ENCODE measurements at places on chromosomes 12 and 14. TPM values are rescaled to one million over a fixed set of nuclear protein-coding genes. Genes with fewer than 3 reads are reported as not detected.

RFX4 gene
- not detected for total RNA-seq

DNA sequence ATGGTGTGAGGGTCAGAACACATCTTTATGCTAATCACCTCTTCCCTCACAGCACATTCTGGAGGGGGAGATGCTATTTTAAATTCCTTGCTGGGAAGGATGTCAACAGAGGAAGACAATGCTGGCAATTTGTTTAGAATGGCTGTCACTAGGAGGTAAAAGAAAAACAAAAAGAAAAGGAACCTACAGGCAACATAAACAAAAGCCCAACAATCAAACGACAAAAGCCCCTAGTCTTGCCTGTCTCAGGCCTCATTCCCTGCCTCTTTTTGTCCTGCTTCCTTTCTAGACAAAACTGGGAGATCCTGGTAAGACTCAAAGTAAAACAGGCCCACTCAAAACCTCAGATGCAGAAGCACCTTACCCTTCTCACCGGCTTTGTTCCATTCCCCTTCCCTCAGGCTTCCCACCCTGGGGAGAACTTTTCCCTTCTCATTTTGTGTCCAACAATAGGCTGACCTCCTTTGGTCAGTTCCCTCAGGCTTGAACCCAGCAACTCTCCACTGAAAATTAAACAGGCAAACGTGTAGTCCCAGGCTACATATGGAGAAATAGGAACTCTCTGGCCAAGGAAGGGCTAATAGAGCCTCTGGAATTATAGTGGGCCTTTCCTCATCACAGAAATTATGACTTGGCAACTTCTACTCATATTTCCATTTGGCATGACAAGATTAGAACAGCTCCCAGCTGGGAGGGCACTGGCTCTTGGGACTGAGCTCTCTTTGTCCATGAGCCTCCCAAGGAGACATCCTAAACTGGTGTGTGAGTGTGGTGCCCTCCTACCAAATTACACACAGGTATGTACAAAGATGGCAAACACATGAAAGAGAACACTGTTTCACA lies 193.0 kb downstream of the MON2 start:
- no peak for DNase-seq

INSM2 gene
- not detected for total RNA-seq

DNA sequence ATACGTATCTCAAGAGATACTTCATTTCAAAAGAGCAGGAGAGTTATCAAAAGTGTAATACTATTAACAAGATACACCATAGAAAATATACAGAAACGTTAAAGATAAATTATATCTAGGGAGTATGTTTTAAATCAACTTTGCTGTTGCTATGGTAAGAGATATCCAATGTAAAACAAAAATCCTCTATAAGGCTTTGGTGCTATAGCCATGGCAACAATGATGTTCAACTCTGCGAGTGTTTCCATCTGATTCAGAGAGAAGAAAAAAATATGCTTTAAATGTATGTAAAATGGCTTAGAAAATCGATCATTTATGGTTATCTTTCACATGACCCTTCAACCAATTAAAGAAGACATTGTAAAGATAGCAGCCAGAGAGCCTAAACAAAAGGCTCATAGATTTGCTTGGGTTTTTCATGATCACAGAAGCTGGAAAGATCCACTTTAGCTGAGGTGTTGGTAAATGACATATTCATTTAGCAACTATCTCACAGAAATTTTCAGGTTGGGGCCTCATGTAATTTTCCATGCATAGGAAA lies 387.0 kb upstream of the GARIN6 start:
- no peak for DNase-seq

RPL10L gene
- not detected for total RNA-seq

GRCh38 chr12:40999210-40999609 lies 188.9 kb upstream of the PDZRN4 start:
- DNase-seq, result no peak

DNA sequence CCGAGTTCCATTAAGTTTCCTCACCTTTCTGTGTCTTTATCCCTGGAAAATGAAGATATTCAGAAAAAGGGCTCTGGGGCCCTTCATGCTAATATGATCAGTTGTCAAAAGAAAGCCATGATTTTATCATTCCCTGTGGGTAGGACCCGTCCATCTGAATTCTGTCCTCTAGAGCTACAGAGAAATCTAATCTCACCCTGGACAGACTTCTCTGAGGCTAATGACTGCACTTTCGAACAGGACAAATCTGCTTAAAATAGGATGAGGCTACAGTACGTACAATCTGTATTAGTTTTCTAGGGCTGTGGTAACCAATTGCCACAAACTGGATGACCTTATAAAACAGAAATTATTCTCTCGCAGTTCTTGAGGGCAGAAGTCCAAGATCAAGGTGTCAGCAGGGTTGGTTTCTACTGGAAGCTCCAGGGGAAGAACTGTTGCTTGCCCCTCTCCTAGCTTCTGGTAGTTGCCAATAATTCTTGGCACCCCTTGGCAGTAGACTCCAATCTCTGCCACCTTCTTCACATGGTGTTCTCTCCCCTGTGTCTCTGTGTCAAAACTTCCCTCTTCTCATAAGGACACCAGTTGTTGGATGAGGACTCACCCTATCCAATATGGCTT lies 1.3 kb downstream of the AK7 start:
- DNase-seq, result no peak

DNA sequence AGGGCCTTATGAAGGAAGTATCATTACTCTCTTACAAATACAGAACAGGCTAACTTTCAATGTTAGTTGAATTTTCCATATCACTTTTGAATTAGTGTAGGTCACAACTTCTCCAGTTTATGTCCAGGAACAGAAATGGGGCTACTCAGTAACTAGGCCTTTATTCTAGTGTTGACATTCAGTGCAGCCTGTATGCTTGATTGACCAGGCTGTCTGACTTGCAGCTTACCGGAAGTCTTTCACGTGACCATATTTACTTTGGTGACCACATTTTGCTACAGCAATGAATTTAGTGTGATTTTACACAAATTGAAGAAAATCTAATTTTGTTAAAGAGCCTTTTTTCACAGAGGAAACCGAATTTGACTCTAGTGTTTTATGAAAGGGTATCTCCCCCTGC lies 12.4 kb downstream of the MTERF2 start:
- DNase-seq, result no peak

DNA sequence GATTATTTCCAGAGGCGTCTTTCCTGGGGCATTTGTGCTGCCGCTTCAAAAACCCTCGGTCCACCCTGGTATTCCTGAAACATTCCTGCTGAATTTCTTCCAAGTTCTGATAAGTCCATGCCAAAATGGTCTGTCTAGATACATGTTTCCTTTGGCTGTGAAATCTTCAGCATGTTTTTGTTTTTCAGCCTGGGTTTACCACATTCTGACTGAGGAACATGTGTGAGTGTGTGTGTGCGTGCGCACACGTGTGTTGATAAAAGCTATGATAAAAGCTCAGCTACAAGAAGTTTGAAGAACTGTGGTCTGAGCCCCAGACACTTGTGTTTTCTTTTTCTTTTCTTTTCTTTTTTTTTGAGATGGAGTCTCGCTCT lies 22.4 kb downstream of the ANKRD9 start:
- no peak for DNase-seq

NEUROD4 gene
- not detected for total RNA-seq

DNA sequence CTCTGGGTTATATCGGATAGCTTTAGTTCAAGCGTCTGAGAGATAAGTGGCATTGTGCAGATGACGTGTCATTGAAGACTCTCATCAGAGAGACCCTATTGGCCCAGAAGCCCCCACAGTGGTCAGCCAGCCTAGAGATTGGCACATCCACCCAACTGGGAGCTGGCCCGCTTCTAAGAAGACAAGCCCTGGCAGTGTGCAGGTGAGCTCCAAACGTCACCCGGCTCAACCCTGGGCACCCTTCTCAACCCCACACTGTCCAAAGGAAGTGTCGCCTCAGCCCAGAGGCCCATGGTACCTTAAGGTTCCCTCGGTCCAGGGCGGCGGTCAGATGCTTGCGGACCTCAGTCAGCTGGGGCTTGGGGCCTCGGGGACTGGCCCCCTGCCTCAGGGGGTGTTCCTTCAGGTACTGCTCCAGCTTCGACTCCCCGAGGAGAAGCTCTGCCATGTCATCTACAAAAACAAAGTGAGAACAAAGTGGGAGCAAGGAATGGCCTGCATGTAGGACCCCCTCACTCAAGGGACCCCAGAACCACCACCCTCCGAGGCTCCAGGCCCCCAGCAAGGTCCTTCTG lies 30.3 kb downstream of the TTC7B start:
- no peak for DNase-seq

EML1 gene
- total RNA-seq, result 42.2 TPM

DNA sequence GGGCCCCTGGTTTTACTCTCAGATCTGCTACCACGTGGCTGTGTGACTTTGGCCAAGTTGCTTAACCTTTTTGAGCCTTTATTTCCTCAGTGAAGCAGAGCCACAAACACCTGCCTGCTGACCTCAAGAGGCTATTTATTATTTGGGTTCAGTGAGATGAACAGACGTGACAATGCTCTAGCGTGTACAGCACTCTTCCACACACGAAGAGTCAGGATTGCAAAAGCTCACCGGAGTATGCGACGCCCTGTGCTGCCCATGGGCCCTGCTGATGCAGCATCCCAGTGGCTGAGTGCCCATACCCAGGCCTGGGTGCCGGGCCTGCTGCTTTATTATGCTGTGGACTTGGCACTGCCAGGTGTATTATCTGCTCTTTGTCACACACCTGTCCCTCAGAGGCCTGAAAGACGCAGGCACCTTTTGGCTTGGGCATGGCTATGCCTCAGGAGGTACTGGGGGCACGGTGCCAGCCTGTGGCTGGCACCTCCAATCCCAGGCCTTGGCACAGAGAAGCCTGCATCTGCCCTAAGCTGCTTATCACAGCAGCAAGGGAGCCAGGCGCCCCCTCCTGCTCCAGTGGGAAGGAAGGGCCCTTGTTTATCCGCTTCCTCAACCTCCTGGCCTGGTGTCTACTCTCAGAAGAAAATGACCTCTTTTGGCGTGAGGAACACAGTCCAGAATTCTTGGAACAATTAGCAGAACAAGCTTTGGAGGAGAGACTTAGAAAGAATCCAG lies 22.3 kb upstream of the TC2N start:
- DNase-seq, result no peak

DNA sequence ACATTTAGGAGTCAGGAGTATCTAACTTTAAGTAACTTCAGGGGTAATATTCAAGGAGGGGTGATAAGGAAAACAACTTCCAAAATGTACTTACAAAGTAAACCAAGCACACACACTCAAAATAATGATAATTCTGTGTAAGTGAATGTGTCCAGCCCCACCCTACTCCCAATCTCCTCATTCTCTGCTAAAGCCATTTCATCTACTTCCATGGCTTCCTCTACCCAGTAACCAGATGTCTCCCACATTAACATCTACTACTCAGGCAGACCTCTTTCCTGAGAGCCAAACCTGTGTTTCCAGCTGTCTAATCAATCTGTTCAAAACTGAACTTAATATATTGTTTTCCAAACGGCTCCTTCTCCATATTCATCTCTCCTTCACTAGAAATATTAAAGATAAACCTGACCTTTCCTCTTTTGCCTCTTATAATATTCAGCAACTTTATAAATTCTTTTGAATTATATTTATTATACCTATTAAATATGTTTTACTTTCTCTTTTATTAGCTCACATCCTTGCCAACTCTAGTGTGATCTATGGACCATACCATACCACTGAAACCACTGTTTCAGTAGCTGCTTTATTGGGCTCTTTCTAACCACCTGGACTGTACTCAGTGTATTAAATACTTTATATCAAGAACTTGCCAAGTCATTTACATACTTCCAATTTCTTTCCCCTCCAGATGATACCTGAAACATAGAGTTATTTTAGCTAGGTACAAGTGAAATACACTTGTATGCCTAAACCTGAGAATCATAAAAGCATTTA lies 170.7 kb downstream of the PPFIA2 start:
- no peak for DNase-seq

GRCh38 chr12:68081561-68081960 lies 78.0 kb downstream of the IFNG start:
- no peak for DNase-seq

All from upper lobe of right lung (tissue), 1 donor.